ENCODE measurements at places on chromosomes 1 and 21.
A peak's percentile ranks its signal among the peaks of the same experiment; 100 is the strongest.

DNA sequence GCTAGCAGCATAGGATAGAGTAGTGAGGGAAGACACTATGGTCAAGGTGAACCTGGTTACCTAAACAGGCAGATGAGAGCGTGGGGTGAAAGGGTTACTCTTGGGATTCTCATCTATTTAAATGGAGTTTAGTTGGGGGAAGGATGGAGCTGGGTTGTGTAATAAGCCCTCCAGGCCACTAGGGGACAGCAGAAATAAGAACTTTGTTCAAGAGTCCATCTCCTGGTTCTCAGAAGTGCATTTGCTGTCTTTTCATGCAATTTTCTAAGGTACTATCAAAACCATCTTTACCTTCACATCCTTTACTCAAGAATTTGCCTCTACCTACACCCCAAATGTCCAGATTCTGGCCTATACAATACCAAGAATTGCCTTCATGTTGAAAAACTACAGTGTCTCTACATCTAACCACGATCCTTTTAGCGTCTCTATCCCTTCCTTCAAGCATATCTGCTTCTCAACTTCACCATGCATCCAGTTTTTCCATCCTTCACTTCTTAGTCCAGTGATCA is 28.0 kb downstream of the SLAMF1 start:
- DNase-seq = no peak

- DNase-seq = no peak
These were observed 29.0 kb downstream of the NFIA start for GRCh38 chr1:61111084-61112004.

DNA sequence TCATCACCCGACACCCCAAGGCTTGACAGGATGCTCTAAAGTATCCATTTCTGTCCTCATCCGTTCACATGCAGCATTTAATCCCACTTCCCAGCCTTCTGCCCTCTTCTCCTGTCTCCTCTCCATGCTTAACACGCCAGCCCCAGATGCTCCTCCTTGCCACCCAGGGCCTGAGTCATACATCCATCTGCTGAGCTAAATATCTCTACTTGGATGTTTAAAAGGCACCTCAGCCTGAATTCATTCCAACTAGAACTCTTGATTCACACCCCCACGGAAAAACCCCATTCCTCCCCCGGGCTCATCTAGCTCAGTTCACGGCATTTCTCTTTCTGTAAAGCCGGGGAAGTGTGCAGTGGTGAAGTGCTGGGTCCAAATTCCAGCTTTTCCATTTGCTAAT is 27.7 kb downstream of the TEX35 start:
- DNase-seq = peak; percentile 80

- no peak for DNase-seq
These were observed 547.8 kb downstream of the ADGRL2 start for GRCh38 chr1:82348487-82348886.

DNA sequence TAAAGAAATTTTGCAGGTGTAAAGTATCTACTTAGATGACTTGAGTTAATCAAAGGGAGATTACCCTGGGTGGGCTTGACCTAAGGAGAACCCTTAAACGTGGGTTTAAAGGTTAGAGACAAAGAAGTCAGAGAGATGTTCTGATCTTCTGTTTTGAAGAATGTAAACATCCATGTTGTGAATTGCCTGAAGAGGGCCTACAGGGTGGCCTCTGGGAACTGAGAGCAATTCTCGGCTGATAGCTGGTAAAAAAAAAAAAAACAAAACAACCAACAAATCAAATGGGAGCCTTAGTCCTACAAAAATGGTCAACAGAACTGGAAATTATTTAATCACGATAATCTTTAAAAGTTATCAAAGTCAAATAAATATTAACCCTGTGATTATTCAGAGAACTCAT is 89.4 kb upstream of the BCL10 start:
- no peak for DNase-seq

DNA sequence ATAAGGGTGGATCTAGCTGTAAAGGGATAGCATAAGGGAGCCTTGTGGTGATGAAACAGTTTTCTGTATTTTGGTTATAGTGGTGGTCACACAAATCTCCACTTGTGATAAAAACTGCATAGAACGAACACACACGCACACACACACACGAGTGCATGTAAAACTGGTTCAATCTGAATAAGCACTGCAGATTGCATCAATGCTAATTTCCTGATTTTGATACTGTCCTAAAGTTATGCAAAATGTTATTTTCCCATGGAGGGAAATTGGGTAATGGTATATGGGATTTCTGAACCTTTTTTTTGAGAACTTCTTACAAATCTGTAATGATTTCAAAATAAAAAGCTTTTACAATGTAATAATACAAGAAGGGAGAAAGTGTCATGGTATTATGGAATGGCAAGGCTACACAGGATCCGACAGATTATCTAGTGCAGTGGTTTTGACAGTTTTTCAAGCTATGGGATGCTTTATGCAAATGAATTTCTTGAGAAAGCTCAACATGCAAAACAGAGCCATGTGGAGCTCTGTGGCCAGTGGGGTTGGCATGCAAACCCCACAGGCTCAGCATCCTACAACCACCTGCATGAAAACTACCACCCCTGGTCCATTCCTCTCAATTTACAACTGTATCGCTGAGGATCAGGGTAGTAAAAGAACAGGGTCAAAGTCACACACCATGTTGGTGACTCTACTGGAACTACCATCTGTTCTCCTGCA is 18.8 kb downstream of the SLC41A1 start:
- DNase-seq = no peak

- DNase-seq = no peak
These were observed 1.9 kb downstream of the RGS1 start for GRCh38 chr1:192577145-192578140.

DNA sequence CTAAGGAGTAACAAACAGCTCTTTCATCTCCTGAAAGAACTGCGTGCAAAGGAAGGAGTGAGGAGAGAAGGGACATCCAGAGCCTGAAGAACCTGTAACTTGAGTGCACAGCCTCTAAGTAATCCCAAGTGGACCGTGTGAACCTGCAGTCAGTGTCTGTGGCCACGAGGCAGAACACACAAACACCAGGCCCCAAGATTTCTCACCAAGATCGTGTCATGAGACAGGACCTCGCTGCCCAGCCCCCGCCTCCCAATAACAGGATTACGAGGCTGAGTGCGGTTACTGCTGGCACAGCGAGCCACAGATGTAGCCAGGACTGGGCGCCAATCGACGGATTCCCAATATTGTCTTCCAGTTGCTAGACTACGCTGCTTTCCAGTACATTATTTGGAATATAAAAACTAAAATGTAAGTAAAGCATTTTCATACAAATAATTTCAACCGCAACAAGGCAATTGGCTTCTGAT is 101.3 kb upstream of the SLC25A33 start:
- no peak for DNase-seq

DNA sequence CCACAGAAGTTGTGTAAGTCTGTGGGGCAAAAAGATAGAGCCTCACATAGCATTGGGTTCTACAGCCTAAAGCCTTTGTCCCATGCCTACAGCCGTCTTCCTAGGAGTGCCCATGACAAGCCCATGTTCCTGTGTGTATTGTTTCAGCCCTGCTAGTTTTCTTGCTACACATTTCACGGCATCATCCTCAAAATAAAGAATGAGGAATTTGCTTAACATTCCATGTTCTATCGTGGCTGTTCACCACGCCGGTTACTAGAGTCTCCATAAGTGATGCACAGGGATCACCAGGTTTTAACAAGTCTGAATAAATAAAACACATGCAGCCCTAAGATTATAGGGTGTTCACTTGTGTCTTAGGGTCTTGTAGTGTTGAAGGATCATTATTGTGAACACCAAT is 87.4 kb upstream of the NGF start:
- no peak for DNase-seq

DNA sequence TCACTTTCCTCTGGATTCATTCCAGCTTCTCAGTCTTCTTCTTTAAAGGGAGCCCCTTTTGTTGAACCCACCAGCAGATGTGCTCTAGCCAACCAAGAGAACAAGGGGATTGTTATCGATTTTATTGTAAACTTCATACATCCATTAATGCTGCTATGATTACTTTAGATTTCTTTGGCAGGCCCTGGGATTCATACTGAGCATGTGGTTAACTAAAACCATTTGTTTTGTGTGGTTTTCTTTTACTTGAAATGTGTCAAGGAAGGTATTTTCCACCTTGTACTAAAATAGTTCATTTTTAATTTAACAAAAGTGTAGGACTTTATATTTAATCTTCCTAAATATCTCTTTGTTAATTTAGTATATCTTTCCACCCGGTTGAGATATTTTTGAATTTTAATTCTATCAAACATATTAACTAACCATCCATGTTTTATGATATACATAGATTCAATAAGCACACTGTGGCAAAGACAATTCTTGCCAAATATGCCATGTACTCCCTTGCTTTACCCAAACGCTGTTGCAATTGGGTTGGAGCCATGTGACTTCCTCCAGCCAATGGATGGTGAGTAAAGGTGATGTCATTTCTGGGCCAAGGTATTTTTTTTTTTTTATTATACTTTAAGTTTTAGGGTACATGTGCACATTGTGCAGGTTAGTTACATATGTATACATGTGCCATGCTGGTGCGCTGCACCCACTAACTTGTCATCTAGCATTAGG is 74.2 kb upstream of the LRRC8D start:
- no peak for DNase-seq

All from adipocyte (in vitro differentiated cells).